ENCODE measurements at places on chromosomes 16 and 17. TPM values are rescaled to one million over a fixed set of nuclear protein-coding genes. Genes with fewer than 3 reads are reported as not detected.
A peak's percentile ranks its signal among the peaks of the same experiment; 100 is the strongest.

NOD2 gene
- 3.7 TPM for polyA plus RNA-seq

MFAP4 gene
- polyA plus RNA-seq: not detected

TNFRSF13B gene
- not detected for polyA plus RNA-seq

FN3KRP gene
- polyA plus RNA-seq: 24.6 TPM

ALOXE3 gene
- 0.20 TPM for polyA plus RNA-seq

C1QL1 gene
- not detected for polyA plus RNA-seq

KLHL10 gene
- polyA plus RNA-seq: not detected

- H3K4me1 ChIP-seq: peaks cover 49% of the 10 kb centered on the region
- peak overlapping the region; percentile 8 for H3K4me3 ChIP-seq
- H3K27me3 ChIP-seq: no peaks in the 10 kb centered on the region
- peak; percentile 63 for DNase-seq
- H3K27ac ChIP-seq: peak overlapping the region; percentile 45
- no peaks in the 10 kb centered on the region for H3K36me3 ChIP-seq
Measured at GRCh38 chr16:81716478-81717225, 62.4 kb upstream of the PLCG2 start.

DNA sequence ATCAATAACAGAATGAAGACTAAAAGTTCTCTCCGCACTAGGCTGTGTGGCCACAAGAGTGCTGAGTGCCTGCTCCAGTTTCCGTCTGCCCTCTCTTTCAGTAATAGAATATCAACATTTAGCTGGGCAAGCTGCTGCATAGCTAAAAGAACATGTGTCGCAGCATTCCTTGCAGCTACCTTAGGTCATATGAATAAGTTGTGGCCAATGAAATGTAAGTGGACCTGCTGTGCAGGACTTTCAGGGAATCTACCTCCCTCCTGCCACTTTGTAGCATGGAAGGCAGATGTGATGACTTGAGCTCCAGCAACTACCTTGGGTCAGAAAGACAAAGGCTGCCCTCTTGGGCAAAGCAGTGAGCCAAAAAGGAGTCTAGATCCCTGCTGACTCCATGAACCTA lies 25.4 kb downstream of the SLC39A11 start:
- DNase-seq: no peak
- H3K27me3 ChIP-seq: no peaks in the 10 kb centered on the region
- H3K4me1 ChIP-seq: no peaks in the 10 kb centered on the region
- H3K4me3 ChIP-seq: no peak overlapping the region

GRCh38 chr16:13866073-13866472 lies 53.9 kb upstream of the ERCC4 start:
- no peak overlapping the region for H3K27ac ChIP-seq
- H3K4me3 ChIP-seq: no peak overlapping the region
- no peaks in the 10 kb centered on the region for H3K36me3 ChIP-seq
- no peaks in the 10 kb centered on the region for H3K4me1 ChIP-seq
- DNase-seq: peak; percentile 9

GRCh38 chr17:7593296-7593695 lies 3.4 kb upstream of the SOX15 start:
- H3K36me3 ChIP-seq: peaks cover 58% of the 10 kb centered on the region
- no peak overlapping the region for H3K4me3 ChIP-seq
- no peaks in the 10 kb centered on the region for H3K27me3 ChIP-seq
- no peak for DNase-seq
- H3K27ac ChIP-seq: no peak overlapping the region

DNA sequence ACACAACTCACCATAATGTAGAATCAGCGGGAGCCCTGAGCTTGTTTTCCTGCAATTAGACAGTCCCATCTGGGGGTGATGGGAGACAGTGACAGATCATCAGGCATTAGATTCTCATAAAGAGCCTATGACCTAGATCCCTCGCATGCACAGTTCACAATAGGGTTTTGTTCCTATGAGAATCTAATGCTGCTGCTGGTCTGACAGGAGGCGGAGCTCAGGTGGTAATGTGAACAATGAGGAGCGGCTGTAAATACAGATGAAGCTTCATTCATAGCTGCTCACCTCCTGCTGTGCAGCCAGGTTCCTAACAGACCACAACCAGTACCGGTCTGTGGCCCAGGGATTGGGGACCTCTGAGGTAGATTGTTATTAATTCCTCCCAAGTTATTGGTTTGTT lies 2.9 kb upstream of the DOK4 start:
- no peak for DNase-seq
- no peaks in the 10 kb centered on the region for H3K27me3 ChIP-seq
- H3K36me3 ChIP-seq: no peaks in the 10 kb centered on the region
- no peak overlapping the region for H3K27ac ChIP-seq

All from CD4-positive, alpha-beta memory T cell (primary cell).